ENCODE measurements at places on chromosomes 1 and 21. TPM values are rescaled to one million over a fixed set of nuclear protein-coding genes. Genes with fewer than 3 reads are reported as not detected.

Gene TRAF3IP3
- total RNA-seq: 0.26 TPM

Gene RAB3B
- 3.9 TPM for total RNA-seq

Gene CYP2J2
- 1.0 TPM for total RNA-seq

Gene CLCA1
- total RNA-seq: not detected

Gene FCGR2B
- total RNA-seq: not detected

Gene IFI44L
- 7.4 TPM for total RNA-seq

Gene MAEL
- total RNA-seq: not detected

Gene FAM72C
- 0.72 TPM for total RNA-seq

Gene CD84
- total RNA-seq: not detected

Gene FCRL2
- total RNA-seq: not detected

Gene KRTAP19-1
- not detected for total RNA-seq

Gene C1orf105
- total RNA-seq: not detected

Gene ESRRG
- total RNA-seq: 0.65 TPM

Gene OR2T33
- total RNA-seq: not detected

Gene HDGF
- 249 TPM for total RNA-seq

Gene LPGAT1
- total RNA-seq: 16.8 TPM

Gene SH2D1B
- total RNA-seq: not detected

Gene BLZF1
- 19.7 TPM for total RNA-seq

Gene ARHGEF10L
- total RNA-seq: 9.7 TPM

Gene KIRREL1
- total RNA-seq: 110 TPM

Gene PINK1
- 50.4 TPM for total RNA-seq

Gene GPR61
- total RNA-seq: not detected

Gene KDF1
- not detected for total RNA-seq

Gene PMVK
- total RNA-seq: 3.8 TPM

Gene BCAN
- total RNA-seq: not detected
